Stimulated activated CD4-positive, alpha-beta T cell treated with anti-CD3 and anti-CD28 coated beads, Interleukin-4, amount 100 ng/mL, for 24 hours (primary cell): ENCODE measurements at places on chromosomes 1 and 21.

GRCh38 chr1:81231729-81232038 is 569.0 kb upstream of the ADGRL2 start:
- DNase-seq, result no peak

DNA sequence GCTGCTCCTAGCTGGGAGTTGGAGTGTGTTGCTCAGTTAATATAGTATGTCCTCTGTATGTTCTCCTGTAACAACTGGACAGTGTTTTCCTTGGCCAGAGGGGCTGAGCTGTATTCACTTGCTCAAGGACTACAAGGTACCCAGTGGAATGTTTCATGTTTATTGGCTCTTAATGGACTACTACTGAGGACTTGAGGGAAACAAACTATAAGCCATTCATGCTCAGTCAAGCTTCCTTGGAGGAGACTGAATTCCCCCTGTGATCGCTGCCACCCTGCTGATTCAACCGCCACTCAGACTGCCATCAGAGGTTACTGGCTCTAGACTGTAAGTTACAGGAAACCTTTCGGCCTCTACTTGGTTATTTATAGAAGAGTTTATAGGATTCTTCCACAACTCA is 166.6 kb downstream of the ZC3H11B start:
- DNase-seq, result no peak

DNA sequence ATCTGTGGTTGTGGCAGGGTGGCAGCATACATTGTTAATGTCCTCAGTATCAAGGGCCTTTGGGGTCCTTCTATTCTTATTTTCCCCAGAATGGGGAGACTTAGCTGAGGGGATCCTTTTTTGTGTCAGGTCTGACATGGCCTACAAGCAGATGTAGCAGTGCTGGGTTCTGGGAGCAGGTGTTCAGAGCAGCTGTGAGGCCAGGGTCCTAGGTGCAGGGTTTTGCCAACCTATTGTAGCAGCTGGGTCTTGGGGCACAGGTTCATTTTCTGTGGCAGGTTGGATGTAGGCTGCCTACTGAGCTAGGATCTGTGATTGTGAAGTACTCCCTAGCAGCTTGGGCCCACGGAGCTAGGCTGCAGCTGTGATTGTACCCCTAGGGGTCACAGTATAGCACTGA is 60.1 kb downstream of the DIPK1A start:
- DNase-seq, result no peak

- DNase-seq, result no peak
These were observed 3.9 kb downstream of the LDLRAD1 start for GRCh38 chr1:54014009-54014629.

- no peak for DNase-seq
These were observed 43.5 kb upstream of the CD101 start for GRCh38 chr1:116958110-116958509.

DNA sequence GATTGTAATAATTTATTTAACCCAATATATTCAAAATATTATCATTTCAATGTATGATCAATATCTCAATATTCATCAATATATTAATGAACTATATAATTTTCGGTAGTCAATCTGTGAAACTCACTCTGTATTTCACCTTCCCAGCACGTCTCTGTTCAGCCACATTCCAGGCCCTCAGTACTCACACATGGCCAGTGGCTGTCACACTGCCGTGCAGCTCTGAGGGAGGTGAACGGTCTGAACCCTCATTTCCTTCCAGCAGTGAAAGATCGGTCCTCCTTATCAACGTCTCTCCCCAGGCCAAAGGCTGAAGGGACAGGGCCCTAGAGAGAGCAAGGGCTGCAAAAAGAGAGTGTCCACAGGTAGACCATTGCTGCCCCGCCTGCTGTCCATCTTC is 39.5 kb upstream of the ZNF124 start:
- DNase-seq, result no peak

GRCh38 chr1:151918819-151919610 is 9.7 kb upstream of the THEM4 start:
- DNase-seq, result no peak

DNA sequence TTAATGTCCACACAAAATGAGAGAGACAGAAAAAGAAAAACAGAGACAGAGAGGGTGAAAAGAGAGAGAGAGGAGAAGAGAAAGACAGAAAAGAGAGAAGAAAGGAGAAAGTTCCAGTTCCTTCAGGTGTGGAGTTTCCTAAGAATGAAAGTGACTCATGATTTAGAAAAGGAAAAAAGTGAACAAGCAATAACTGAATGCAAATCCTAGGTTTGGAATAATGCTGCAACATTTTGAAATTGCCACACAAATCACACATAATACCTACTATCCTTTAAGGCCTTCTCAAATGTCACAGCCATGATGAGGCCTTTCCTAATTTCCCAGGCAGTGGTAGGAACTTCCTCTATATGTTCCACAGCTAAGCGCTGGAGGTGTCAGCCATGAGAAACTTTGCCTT is 31.5 kb upstream of the XPR1 start:
- DNase-seq, result no peak

DNA sequence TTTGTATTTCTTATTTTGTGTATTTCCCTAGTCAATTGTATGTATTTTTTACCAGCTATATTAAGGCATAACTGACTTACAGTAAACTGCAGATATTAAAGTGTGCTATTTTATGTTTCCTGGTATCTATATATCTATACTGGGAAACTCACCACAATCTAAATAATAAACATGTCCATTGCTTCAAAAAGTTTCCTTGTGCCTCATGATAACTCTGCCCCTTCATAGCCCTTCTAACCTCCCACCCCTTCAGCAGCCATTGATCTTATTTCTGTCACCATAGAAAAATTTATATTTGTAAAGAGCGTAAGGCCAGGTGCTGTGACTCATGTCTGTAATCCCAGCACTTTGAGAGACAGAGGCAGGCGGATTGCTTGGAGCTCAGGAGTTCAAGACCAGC is 9.3 kb upstream of the RRP15 start:
- DNase-seq, result no peak

DNA sequence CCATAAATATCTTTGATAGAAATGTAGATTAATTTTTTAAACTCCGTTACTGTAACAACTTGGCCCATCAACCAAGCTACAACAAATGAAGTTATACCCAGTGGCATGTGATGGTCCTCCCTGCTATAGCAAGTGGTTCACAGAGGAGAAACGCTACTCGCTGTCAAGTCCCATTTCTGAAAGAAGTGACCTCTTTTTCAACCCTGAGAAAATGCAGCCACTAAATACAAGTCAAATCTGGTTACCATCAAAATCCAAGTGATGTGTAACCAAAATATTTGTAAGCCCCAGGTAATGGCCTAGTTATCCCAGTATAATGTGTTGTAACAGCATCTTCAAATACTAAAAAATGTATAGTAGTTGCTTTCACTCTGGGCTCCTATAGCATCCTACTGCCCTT is 151.8 kb downstream of the MIS18A start:
- DNase-seq, result no peak

DNA sequence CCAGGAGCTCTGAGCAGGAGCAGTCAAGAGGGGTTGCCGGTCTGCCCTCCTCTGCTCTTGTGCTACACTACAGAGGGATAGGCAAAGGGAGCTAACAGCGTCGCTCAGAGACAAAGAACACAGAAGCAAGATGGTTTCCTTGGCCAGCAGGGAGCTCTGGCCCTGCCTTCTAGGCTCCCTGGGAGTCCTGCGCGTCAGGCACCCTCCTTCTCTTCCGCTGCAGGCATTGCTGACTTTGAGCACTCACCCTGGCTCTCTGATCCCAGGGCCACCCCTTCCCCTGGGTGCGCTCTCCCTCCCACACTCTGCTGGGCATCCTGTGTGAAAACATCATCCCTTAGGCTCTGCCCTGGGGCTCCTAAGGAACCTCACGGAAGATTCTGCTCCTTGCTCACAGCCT is 489 bp downstream of the TNNI1 start:
- DNase-seq, result no peak

- DNase-seq, result no peak
These were observed 115.4 kb upstream of the EDN2 start for GRCh38 chr1:41599912-41600311.

- no peak for DNase-seq
These were observed 172.2 kb downstream of the CHRM3 start for GRCh38 chr1:239558559-239558958.

DNA sequence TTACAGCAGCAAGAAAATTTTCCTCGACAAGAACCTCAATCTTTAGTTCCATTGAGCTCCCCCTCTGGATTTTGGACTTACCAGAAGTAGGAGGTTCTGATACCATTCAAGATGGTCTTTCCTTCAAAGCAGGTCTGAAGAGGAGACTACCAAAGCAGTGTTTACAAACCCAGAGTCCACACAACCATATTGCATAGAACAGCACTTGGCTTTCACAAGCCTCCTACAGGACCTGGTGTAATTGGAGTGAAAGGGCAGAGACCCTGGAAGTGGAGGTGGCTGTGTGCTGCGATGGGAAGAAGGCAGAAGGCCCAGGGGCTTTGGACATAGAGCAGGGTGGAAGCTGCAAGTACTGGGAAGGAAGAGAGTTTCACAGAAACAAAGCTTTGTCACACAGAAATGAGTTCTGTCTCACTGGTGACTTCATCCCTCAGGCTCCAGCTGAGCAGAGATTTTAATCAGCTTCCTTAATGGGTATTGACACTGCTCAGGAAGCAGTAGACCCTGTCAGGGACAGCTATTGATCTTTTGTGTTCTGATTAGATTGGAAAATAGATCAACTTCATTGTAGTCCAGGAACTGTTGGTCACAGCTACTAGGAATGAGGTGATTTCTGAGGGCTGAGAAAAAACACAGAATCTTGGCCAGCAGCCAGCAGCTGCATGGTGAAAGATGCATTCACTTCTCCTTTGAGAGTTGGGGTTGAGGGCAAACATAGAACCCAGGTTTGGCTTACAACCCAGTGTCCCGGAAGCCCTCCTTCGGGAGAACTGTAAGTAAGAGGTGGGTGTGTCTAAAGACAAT is 124.0 kb downstream of the SYT2 start:
- DNase-seq, result no peak

GRCh38 chr1:223492044-223492443 is 98.8 kb downstream of the CCDC185 start:
- no peak for DNase-seq

GRCh38 chr21:45539046-45539795 is 3.0 kb downstream of the SLC19A1 start:
- DNase-seq, result no peak

DNA sequence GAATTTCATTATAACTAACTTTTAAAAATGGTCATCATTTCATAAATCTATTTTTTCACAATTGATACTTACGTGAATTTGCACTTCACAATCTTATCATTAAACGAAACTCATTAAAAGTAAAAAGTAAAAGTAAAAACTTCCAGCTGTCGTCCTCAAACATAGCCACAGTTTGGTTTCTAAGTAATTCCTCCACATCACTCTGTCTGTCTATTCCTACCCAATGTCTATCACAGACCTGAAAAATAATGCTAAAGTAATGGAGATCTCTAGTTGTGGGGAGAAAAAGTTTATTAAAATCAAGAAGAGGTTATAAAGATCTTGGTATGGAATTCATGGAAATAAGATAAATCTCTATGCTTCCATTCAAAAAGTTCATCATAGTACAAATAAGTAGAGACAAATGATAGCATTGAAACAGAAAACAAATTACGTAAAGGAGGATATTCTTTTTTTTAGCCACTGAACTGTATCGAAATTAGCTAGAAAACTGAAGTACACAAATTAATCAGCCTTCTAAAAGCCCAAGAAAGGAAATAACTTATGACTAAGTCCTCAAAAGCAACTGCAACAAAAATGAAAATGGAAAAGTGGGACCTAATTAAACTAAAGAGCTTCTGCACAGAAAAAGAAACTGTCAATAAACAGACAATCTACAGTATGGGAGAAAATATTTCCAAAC is 148.6 kb downstream of the TIAM1 start:
- DNase-seq, result no peak

DNA sequence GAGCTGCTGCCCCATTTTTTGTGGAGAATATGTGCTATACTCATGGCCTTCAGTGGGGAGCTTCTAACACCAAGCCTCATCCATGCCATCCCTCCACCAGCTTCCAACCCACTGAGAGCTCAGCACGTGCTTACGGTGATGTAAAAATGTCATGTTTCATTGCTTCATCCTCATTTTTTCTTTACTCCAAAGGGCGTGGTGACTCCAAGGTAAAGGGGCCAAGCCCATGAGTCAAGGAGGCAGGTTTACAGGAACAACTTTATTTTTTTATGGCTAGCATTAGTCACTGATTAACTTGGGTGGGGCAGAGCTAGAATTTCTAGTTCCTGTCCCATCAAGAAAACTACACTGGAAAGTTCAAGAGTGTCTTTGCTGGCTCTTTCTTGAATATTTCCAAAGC is at the start of gene C1orf226:
Gene C1orf226 (plus strand): TSS at position 346 of the 400 bp plus-strand sequence. CDS start 174 bp downstream, outside the sequence.
- no peak for DNase-seq

DNA sequence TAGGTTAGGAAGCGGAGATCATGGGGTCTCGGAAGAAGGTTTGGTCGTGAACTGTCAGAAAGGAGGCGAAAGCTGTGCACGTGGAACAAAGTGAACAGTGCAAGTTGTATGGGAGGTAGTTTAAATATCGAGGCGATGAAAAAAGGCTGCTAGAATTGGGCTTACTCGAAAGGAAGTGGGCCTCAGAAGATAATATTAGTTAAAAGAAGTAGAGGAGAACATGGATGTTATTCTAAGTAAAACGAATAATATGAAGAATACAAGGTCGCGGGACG is 571 bp downstream of the WDR3 start:
- DNase-seq, result no peak

- no peak for DNase-seq
These were observed 323.7 kb upstream of the FAM78B start for GRCh38 chr1:166490437-166490991.

DNA sequence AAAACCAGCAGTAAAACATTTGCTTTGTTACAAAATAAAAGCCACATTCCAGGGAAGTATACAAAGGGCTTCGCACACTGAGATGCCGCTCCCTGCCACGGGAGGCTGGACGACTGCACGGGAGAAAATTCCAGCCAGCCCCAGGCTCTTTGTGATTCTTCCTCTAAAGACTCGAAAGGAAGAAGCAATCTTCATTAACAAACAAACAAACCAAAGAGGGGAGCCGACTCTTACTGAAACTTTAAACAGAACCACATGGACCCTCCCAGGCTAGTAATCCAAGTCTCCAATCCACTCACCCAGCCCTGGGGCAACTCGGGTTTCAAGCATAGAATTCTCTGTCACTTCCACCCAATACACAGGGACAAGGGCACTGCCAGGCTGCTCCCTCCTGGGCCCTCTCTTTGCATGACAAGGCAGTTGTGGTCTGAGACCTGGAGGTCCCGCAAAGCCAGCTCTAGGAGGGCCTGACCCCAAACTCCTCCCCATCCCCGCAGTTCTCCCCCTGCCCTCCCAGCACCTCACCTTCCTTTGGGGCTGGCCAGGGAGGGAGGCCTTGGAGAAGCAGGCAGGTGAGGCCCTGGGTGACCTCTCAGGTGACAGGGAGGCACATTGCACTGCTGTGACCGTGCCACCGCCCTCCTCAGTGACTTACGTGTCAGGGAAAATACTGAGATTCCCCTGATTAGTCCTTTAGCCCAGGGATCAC is 26.6 kb upstream of the COL18A1 start:
- DNase-seq, result no peak

DNA sequence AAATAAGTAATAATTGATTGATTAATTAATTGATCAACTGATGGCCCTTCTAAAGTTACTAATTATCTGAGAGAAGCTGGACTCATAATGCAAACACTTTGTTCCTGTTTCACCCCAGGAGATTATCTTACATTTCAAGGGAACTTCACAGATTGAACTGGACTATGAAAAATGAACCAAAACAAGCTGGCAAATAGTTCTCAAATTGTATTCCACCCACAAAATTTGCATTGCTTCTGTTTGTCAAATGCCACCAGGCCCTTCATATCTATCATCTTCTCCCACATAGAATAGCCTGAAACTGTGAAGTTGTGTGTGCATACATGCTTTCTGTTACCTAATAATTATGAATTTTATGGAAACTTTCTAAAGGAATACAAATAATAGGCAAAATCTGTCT is 104.0 kb downstream of the ZNF281 start:
- DNase-seq, result no peak

GRCh38 chr1:53047737-53048736 is 14.0 kb upstream of the PODN start:
- no peak for DNase-seq
